ENCODE measurements at places on chromosomes 7 and 10. TPM values are rescaled to one million over a fixed set of nuclear protein-coding genes. Genes with fewer than 3 reads are reported as not detected.

NUTM2A gene
- not detected for polyA plus RNA-seq

EVX1 gene
- not detected for polyA plus RNA-seq

LIPJ gene
- polyA plus RNA-seq = not detected

SUN1 gene
- 53.7 TPM for polyA plus RNA-seq

TUBB8 gene
- not detected for polyA plus RNA-seq
